H4 (cell line): ENCODE measurements at places on chromosomes 11 and 22. TPM values are rescaled to one million over a fixed set of nuclear protein-coding genes. Genes with fewer than 3 reads are reported as not detected.

- DNase-seq: no peak
Observed at GRCh38 chr22:23408321-23408720, 171.8 kb downstream of the IGLL1 start.

DNA sequence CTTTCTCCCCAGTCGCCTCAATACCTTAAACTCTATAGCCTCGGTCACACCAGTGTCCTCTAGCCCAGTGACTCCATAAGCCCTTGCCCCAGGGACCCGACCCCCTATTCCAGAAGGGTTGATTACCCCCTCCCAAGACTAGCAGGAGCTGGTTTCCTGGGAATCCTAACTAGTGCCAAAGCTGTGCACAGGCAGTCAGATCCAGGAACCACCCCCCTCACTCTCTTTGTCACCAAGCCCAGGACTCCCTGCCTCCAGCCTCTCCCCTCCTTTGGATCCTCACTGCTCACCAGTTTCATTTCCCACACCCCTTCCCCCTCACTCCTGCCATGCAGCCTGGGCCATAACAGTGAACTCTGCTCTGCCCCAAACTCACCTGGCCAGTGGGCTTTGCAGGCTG, 9.8 kb downstream of the LTBP3 start:
- no peak for DNase-seq

DNA sequence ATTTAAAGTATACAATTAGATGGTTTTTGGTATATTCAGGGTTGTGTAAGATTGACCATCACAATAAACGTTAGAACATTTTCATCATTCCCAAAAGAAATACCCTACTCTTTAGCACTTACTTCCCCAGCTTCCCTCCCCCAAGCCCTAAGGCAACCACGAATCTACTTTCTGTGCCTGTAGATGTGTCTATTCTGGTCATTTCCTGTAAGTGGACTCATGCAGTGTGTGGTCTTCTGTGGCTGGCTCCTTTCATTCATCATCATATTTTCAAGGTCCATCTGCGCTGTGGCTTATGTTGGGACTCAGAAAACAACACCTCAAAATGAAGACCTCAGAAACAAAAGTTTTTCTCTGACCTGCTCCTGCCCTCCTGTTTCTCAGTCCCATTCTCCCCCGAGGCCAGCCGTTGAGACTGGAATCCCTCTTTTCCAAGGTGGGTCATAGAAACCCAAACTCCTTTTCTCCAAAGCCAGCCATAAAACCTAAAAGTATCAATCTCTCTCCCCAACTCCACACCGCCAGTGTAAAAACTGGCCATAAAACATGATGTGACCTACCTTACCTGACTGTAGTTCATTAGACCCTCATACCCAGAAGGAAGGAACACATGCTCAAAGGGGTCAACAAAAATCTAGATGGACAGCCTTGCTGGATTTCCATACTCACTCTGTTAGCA, 12.9 kb upstream of the TMPRSS13 start:
- DNase-seq: no peak

DNA sequence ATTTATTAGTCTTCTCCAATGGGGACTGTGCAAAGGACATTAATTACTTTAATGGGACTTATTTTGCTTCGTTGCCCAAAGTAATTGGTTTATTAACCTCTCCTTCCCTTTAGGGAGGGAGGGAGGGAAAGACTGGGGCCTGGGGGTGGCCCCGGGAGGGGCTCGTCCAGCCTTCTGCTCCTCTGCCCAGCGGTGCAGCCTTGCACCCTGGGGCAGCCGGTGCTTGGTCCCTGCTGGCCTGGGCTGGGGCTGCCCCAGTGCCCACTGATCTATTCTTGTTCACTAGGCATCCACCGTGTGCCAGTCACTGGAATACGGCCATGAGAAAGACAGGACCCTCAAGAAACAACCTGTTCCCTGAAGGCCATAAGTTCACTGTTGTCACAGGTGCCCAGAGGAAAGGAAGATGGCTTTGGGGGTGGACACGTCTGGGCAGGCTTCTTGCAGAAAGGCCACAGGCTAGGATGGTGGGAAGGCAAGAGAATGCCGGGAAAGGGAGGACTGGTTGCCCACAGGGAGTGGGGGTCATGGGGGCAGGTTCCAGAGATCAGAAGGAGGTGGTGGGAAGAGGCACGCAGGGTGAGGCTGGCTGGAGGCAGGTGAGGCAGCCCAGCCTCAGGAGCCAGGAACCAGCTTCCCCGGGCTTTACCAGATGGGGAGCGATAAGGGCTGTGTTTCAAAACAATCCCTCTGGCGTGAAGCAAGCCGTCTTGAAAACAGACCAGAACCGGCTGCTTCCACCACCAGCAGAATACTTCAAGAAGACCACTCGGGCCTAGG, 47.6 kb upstream of the KCNQ1OT1 start:
- no peak for DNase-seq

GRCh38 chr11:107493117-107493516, 35.5 kb upstream of the CWF19L2 start:
- DNase-seq: no peak

DNA sequence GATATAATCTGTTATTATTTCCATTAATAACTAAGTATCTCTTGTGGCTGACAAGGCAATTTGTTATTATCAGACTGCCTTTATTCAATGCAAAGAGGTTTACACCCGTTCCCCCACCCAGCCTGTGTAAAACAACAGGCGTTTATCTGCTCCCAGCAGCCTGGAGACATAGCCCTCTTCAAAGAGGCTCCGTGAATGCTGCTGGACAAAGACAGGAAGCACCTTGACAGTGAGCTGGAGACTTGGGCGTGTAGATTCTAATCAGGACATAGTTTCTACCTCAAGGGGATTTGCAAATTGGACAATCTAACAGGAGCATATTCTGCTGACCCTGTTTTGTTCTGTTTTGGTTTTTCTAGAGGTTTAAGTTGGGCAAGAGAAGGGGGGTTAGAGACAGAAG, 733.0 kb upstream of the KIRREL3 start:
- DNase-seq: no peak

DNA sequence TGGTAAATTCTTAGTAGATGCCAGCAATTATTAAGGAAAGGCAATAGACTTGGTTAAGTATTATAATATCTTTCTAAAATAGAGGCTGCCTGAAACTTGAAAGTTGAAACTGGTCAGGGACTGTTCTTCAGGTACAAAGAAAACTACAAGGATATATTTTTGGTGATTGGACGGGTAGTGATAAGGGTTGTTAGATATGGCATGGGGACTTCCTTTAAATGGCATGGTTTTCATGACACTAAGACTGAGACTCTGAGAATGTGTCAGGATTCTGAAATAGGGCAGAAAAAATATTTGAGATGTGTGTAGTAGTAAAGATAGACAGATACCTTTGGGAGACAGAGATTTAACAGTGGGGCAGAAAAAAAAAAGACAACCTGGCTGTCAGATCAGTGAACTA, 108.4 kb upstream of the SLC5A12 start:
- no peak for DNase-seq

The NLRP14 gene
- total RNA-seq: 0.08 and 0.19 TPM in 2 replicates

- peak; percentile 81 for DNase-seq
Observed at GRCh38 chr11:78030429-78031325, 7.6 kb upstream of the KCTD14 start.

- DNase-seq: no peak
Observed at GRCh38 chr11:42870480-42870879, 441.3 kb upstream of the API5 start.

GRCh38 chr11:86983021-86983488, 27.9 kb upstream of the FZD4 start:
- no peak for DNase-seq

GRCh38 chr11:26480041-26480440, 92.0 kb downstream of the MUC15 start:
- DNase-seq: no peak

The FOLH1 gene
- 1.5 and 4.6 TPM in 2 replicates for total RNA-seq

The DMC1 gene
- 0.14 and 3.7 TPM in 2 replicates for total RNA-seq

DNA sequence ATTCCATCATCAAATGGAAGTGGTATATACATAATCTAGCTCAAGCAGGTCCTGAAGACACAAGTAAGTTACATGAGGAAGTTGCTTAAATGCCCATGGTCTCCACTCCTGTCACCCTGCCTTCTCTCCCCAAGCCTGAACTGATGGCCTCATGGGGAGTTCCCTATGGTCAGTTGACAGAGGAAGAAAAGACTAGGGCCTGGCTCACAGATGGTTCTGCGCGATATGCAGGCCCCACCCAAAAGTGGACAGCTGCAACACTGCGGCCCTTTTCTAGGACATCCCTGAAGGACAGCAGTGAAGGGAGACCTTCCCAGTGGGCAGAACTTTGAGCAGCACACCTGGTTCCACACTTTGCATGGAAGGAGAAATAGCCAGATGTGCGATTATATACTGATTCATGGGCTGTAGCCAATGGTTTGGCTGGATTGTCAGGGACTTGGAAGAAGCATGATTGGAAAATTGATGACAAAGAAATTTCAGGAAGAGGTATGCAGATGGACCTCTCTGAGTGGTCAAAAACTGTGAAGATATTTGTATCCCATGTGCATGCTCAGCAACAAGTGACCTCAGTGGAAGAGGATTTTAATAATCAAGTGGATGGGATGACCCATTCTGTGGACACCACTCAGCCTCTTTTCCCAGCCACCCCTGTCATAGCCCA, 17.3 kb upstream of the CD82 start:
- no peak for DNase-seq
